GOT3 (cell line): ENCODE measurements at places on chromosomes 4 and X.

- DNase-seq, result no peak
These were observed 125.1 kb downstream of the ARX start for GRCh38 chrX:24890677-24891076.

GRCh38 chrX:70970482-70970995 lies 39.6 kb upstream of the SLC7A3 start:
- no peak for DNase-seq

- DNase-seq, result no peak
These were observed 47.3 kb upstream of the TLR3 start for GRCh38 chr4:186021461-186022167.

- no peak for DNase-seq
These were observed 94.8 kb downstream of the TET2 start for GRCh38 chr4:105241451-105241850.

DNA sequence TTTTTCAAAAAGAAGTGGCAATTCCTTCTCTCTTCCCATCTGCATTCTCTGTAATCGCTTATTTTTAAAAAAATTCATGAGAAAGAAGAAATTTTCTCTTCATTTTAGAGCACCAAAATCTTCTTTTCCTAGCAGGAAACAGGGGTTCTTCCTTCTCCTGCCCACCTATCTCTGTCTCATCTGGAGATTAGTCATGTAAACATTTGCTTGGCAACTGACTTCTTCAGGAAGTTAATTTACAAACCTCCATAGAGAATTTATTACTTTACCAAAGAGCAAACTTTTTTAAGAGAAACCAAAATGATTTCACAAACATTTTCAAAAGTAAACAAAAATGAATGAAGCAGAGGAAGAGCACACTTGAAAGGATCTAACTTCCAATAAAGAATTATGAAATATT lies 13.5 kb downstream of the TTC29 start:
- no peak for DNase-seq

DNA sequence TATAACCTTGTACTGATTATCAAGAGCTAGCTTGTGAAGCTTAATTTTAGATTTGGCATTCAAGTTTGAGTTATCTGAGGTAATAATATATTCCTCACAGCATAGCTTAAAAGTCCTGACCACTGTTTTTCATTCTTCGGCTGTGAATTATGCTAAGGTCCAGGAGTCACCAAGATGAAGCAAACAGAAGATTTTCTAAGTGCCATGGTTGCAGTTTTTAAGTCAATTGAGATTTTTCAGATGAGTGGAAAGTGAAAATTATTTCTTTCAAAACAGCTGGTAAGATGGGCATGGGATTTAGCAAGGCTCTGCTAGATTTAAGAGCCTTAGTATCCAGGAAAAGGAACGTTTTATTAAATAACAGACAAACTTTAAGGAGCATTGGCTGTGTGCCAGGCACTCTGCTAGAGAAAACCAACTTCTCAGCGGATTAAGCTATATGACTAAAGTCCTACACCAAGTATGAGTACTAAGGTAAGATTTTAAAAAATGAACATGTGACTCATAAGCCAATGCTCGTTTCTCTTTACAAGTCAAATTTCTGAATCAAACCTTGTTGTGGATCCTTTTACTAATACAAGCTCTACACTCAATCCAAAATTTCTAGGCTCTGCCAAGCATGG lies 149.9 kb upstream of the IL15 start:
- DNase-seq, result no peak

DNA sequence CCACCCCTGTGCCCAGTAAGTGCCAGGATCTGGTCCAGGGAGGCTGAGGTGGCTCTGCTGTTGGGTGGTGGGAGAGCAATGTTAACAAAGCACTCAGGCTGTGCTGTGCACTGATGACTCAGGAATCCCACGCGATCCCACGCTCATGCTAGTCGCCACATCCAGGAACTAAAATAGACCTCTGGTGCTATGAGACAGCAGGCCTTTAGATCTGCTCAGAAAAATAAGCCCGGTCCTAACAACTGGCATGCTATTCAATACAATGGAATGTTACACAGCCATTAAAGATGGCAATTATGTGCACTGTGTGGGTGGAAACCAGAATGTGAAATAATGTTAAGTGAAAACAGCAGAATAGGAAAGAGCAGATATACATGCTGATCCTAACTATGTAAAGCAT lies 26.0 kb downstream of the ARL13A start:
- DNase-seq, result no peak

GRCh38 chr4:117479673-117480072 lies 394.3 kb upstream of the TRAM1L1 start:
- DNase-seq, result no peak

DNA sequence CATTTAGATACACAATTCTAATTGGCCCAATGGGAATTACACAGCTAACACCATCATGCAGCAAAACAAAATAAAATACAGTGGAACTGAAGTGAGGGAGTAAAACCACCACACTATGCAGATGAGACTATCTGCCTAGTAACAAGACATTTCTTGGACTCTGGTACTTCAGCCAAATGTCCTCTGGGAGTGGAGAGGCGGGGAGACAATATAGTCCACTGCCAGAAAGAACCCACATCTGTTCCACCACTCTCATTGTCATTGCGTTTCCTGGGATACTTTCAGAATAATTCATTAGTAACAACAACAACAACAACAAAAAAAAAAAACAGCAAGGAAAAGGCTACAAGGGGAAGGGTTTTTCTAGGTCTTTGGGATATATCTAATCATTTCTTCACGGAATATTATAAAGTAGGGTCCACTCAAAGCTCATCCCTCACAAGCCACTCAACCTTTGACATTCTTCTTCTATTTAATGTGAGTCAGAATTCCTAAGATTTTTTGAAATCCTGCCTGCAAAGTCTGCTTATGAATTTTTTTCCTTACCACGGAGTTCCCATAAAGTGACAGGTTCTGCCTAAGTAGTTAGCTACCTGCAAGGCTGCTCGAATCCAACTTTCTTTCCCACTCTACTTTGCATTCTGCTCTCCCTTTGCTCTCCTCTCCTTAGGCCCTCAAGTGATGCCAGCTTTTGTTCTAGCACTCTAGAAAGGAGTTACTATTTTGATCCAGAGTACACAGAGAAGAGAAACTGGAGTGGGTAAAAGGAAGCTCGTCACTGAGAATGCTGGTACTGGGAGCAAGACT lies 254.6 kb downstream of the CHIC1 start:
- DNase-seq, result no peak

- no peak for DNase-seq
These were observed 195.6 kb downstream of the RAPGEF2 start for GRCh38 chr4:159298502-159298901.

DNA sequence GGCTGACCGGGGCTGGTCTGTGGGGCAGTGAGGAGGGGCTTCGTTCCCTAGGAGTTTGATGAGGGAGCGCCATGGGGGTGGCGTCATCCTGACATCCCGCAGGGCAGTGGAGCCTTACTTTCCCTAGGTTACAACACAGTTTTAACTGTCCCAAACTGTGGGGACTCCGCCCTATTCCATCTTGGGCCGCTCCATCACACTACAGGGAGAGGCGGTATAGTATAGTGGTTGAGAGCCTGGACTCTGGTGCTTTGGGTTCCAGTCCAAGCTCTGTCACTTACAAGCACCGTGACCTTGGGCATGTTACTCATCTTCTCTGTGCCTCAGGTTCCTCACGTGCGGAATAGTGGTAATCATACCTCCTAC lies 44.2 kb downstream of the ZNF185 start:
- no peak for DNase-seq

DNA sequence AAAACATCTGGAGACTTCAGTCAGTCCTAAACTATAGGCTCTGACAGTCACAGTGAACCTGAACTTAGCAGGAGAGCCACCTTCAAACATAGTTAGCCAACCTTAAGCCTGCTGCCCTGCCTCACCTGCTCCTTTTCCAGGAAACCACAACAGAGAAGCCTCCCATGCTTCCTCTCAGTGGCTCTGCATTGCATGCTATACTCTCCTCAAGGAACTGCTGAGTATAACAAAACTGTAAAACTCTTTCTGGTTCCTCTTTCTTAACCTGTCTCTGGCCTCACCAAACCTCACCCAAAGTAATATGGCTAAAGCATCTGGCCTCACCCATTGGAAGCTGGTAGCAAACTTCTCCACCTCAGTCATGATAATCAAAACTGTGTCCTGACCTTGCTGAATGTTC lies 122.1 kb downstream of the ANKRD50 start:
- no peak for DNase-seq
